Putamen (tissue), 1 donor: ENCODE measurements at places on chromosomes 5 and 9.

GRCh38 chr5:113692466-113692865 lies 179.0 kb downstream of the YTHDC2 start:
- DNase-seq: no peak

GRCh38 chr5:33755231-33755630 lies 136.6 kb downstream of the ADAMTS12 start:
- no peak for DNase-seq

GRCh38 chr5:78638423-78638822 lies 10.1 kb downstream of the LHFPL2 start:
- peak; percentile 60 for DNase-seq

DNA sequence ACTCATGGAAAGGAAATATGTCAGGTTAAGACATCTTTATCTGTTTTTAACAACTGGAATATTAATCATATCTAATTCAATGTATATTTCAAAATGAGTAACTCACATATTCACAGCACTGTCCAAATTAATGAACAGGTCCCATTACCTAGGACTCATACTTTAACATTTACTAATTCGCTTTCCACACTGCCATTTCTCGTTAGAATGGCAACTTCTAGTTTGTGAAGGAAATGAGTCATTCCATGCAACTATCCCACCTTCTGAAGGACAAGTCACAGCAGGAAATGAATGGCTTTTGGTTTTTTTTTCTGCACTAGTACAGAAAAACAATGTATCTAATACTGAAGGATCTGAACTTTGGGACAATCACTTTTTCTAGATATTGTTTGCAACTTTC lies 24.6 kb upstream of the IFNK start:
- DNase-seq: no peak

DNA sequence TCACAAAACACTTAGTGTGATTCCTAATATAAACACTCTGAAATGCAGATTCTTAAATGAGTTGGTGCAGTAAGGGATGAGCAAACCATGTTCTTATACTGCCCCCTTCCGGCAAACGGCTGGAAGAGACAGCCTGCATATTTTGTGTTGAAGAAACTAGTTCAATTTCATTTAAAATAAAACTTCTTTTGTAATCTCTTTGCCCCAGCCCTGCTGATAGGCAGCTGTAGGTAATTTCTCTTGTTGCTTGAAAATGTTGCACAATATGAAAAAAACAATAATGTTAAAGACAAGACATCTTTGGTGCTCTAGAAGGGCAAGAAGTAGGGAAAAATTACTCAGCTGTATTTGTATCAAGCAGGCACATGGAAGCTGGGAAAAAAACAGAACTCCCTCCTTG lies 89.7 kb upstream of the CCNG1 start:
- DNase-seq: peak; percentile 57

DNA sequence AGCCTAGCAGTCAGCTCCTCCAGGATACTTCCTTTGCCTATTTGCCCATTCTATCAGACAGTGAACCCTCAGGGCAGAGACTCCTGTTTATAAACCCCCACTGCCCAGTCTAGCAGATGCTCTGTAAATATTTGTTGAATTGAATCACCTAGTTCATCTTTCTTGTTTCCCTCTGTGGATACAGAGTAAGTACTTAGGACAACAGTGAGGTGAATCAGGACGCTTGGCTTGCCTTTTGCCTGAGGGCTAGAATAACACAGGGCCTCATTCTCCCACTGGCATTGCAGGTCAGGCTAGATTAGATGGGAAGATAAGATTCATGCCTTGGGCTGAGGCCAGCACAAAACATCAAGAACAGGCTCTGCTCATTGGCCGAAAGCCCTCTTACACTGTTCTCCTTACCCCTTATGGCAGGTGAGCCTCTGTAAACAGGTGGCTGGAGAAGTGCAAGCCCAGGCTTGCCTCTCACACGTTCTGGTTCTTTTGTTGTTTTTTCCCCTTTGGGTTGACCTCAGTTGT lies 22.2 kb downstream of the TNFSF8 start:
- DNase-seq: no peak

DNA sequence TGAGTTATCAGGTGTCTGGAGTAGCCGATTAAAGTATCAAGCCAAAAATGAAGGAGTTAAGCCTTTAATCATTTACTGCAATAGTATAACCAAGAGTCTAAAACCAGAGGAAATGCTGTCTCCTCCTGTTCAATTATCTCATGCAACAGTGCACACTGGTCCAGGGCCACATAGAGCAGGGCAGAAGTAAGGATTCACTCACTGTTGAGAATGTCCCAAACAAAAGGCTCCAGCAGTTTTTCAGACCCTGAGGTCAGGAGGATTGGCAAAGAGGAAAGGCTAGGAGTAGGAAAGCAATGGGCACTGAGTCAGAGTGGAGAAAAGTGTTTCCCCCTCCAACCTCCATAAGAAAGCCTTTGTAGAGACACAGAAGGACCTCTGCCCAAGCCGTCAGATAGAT lies 168.2 kb downstream of the RNF180 start:
- DNase-seq: no peak

DNA sequence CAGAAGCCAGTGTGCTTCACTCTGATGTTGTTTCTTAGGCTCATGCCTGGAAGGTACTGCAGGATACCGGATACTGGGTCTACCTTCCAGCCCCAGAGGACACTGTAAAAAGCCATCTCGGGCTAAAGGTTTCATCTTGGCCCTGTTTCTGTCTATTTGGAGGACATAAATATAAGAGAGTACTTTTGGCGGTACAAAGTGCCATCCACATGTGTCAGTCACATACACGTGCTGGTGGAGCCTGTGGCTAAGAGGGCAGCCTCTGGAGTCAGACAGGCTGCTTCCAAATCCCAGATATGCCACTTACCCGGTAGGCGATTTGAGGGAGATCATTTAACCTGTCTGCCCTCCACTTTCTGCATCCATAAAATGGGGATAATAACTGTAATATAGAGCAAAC lies 160.4 kb downstream of the NR3C1 start:
- DNase-seq: no peak

GRCh38 chr5:180799194-180799593 lies 3.4 kb downstream of the MGAT1 start:
- DNase-seq: no peak

DNA sequence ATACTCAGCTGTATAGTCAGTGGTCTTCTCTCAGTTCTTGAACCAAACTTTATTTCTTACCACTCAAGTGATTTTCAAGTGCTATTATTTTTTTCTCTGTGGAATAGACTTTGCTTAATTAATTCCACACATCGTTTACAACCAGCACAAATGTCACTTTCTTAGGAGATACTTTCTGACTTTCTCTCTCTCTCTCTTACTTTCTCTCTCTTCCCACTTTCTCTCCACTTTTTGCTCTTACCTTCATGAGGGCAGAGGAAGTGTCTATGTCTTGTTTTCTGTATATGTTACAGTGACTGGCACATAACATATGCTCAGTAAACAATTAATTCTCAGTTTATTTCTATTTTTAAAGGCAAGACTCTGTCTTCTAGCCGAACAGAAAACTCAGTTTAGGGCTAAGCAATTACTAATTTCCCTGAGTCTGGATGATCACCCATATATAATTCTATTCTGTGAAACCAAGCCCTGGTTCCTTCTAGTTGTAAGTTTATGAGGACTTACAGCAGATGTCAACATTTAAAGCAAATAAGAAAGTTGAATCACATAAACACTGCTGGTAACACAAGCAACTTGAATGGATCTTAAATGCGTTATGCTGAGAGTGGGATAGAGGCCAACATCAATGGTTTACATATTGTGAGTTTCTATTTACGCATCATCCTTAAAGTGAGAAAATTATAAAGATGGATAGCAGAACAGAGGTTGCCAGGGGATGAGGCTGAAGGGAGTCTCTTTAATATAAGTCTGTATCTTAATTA lies 791.4 kb downstream of the MTRR start:
- DNase-seq: no peak

DNA sequence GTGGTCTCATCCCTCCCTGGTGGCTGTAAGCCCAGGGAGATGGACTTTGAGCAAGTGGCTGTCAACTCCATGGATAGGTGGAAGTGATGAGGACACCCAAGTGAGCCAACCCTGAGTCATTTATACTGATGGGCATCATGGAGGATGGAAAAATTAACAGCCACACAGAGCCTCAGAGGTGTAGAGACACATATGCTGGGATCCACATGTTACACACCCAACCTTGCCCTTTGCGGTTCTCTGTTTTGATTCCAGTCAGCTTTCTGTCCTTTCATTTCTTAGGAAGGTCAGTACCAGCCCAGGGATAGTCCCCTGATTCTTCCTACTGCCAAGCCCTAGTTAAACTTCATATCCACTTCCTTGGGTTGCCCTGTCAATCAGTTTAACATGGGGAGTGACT lies 51.9 kb downstream of the PSAT1 start:
- DNase-seq: no peak

- DNase-seq: no peak
These were observed 4.9 kb downstream of the SH3GLB2 start for GRCh38 chr9:129023036-129023907.

GRCh38 chr5:3201941-3202340 lies 393.7 kb upstream of the IRX1 start:
- no peak for DNase-seq

DNA sequence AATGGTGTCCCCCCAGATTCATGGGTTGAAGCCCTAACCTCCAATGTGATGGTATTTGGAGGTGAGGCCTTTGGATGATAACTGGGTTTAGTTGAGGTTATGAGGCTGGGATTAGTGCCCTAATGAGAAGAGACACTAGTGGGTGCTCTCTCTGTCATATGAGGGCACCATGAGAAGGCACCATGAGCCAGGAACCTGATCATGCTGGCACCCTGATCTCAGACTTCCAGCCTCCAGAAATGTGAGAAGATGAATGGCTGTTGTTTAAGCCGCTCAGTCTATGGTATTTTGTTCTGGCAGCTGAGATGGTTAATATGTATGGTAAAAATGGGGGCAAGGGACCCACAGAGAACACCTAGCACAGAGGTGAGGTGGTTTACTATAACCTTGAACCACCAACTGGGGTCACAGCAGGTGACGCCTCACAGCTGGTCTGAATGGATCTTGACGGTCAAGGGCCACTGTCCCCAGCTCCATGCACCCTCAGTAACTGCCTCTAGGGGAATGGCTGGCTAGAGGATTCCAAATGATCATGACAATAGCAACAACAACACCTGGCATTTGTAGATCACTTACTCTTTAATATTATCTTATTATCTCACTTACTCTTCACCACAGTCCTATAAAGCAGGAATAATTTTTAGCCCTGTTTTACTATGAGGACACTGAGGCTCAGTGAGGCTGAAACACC lies 57.1 kb downstream of the FOXI1 start:
- no peak for DNase-seq

GRCh38 chr5:178434851-178435250 lies 155.3 kb downstream of the COL23A1 start:
- DNase-seq: peak; percentile 11

DNA sequence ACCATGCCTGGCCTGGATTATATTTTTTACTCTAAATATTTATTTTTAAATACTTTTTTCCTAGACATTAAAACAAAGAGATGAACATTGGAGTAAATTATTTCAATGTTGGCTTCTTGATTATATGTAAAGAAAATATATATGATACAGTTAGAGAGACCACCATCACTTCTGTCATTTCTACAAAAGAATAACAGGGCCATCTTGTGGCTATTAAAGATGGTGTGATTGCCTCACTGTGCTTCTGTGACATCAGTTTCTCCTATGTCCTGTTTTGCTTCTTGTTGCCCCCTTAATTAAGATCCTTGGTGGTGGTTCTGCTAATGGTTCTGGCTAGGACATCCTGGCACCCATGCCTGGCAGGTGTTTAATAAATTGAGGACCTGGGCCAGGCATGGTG lies 32.9 kb downstream of the NDFIP1 start:
- DNase-seq: no peak

- no peak for DNase-seq
These were observed 242.3 kb downstream of the EBF1 start for GRCh38 chr5:158857371-158857770.

DNA sequence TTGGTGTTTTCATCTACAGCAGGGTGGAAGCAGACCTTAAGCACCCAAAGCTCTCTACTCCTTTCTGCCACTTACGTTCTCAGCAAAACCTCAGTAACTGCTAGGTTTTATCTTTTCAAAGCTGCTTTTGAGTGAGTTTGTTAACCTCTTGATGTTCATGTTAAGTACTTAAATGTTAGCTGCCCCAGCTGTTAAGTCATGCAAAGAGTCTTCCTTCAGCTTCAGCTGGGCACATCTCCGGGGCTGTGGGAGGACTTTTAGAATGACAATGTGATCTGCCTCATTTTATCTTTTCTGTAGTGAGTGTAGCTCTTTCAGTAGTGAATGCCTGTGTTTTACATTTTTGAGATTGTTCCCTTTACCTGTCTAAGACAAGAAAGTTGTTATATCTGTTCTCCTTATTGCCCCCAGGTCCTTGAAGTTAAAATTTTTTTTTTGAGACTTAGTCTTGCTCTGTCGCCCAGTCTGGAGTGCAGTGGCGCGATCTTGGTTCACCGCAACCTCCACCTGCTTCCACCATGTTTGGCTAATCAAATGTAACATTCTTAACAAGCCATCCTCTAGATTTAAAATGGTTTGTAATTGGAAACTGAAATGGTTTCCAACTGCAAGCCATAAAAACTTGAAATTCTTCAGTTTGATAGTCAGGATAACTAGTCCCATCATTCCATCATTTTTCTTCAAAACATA lies 19.6 kb downstream of the KDM4C start:
- DNase-seq: no peak

- no peak for DNase-seq
These were observed 38.2 kb downstream of the IPPK start for GRCh38 chr9:92631452-92632343.

GRCh38 chr5:143176048-143176447 lies 227.4 kb downstream of the NR3C1 start:
- DNase-seq: no peak

DNA sequence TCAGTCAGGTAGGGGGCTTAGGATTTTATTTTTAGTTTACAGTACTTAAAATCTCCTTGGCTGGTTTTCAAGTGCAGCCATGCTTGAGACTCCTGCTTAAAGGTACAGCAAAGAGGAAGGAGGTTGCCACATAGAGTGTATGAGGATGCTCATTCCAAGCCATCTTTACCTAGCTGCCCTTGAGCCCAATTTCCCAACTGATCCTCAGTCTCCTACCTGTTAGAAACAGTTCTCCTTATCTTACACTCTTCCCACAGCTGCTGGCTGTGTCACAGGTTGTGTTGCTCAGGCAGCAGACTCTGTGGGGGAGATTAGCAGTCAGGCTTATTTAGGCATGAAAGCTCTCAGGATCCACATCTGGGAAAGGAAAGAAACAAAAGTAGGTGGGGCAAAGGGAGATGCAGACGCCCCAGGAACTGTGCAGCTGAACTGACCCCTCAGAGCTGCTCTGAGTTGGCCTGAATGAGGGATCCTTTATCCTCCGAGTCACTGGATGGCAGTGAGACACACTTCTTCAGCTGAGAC lies 95.1 kb downstream of the NMUR2 start:
- DNase-seq: no peak

- no peak for DNase-seq
These were observed 28.6 kb upstream of the EPB41L4B start for GRCh38 chr9:109349421-109349846.

- no peak for DNase-seq
These were observed 20.0 kb upstream of the MYOT start for GRCh38 chr5:137847687-137848086.

DNA sequence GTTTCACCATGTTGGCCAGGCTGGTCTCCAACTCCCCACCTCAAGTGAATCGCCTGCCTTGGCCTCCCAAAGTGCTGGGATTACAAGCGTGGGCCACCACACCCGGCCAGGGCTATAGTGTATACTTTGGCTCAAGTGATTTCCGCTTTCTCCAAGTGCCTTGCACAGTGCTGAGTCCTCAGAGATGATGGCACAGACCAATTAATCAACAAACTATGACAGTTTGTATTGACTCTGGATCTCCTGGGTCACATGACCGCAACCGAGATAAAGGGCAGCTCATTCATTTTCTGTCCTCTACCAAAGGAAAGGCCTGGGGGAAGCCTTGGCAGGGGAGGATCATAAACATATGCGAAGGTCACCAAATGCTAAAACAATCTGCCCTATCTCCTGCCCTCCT lies 11.4 kb upstream of the LARP1 start:
- no peak for DNase-seq
